ENCODE measurements at places on chromosomes 2 and 18.
A peak's percentile ranks its signal among the peaks of the same experiment; 100 is the strongest.

GRCh38 chr2:213545481-213545880 is 261.2 kb downstream of the SPAG16 start:
- no peak for DNase-seq

GRCh38 chr2:220670511-220670910 is 901.6 kb downstream of the EPHA4 start:
- DNase-seq: peak; percentile 53

DNA sequence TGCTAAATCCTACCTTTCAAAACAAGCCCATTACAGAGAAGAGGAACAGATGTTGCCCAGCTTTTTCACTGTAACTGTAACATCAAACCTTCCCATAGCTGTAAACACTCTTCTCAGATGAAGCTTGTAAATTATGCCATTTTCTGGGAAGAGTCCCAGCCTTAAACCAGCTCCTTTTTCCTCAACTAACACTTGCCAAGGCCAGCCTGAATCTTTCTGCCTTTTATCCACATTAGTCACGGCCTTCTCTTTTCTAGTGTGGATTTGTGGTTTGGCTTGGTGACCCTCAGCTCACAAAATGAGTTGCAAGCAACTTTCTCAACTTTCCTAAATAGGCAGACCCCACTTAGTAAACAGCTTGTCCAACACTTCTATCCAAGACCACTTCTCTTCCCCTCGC is 90.2 kb downstream of the CABLES1 start:
- no peak for DNase-seq

DNA sequence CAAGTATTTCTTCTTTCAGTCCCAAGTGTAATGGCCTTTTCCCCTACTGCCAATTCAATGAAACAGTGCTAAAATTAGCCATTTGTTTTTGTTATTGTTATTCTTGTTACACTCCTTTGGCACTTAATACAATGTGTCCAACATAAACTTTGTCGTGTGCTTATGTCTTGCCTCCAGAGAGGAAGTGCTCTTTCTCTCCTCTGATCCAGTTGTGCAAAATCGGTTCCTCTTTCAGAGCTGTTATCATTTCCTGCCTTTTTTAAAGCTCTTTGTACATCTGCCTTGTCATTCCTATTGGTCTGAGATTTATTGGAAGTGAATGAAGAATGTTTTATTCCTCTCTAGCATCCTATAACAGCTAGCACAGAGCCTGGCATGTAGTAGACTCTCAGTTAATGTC is 623.2 kb upstream of the ID2 start:
- DNase-seq: no peak

All from NCI-H774 (cell line).